ENCODE measurements at places on chromosomes 16 and 17.

GRCh38 chr17:54680410-54680809 lies 220.2 kb upstream of the TOM1L1 start:
- DNase-seq: no peak

- DNase-seq: no peak
Observed at GRCh38 chr17:42361781-42362186, 26.5 kb downstream of the STAT3 start.

DNA sequence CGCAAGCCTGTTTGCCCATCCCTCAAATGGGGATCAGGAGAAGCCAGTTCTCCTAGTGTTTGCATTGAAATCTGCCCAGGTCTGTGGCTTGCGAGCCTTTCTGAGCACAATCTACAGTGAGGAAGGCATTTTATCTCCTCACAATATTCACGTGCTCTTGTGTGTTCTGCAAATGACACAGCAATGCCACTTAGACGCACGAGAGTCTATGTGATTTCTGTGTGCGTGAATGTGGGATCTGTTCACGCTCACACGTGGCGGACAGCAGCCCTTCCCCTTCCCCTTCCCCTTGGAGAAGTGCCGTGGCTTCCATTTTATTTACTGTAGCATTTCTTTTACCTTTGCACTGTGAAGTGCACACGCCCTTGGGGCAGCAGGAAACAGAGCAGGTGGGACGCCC lies 17.7 kb upstream of the CBFA2T3 start:
- no peak for DNase-seq

DNA sequence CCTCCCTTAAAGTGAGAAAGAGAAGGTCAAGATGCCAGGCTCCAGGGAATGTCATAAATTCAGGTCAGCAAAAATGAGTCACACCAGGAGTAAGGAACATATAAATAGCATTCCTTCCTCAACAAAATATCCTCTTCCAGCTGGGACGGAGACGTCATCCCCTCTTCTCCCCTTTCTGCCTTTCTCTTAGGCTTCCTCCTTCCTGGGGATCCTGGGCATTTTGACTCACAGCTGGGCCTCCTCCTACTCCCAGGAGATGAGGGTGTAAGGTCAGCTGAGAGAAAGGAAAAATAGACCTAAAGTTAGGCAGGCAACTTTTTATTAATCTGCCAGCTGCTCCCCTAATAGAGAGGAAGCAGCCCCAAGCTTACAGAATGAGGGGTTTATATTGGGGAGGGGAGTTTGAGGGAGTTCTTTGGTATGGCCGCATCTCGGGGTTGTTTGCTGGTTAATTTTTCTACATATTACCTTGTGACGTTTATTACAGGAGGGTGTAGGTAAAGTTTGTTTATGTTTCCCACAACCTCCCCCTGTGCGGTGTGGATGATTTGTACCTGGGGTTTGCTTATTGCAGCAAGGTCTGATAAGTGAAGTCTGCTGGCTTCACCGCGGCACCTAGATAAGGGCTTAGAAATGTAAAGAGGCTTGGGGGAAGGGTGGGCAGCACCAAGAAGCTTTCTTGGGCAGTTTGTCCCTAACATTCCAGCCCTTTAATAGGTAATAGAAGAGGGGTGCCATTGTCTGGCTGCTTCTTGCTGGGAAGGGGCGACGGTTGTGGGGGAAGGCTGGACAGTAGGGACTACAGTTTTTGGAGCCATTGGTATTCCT lies 7.1 kb upstream of the ZNF747 start:
- no peak for DNase-seq

- DNase-seq: no peak
Observed at GRCh38 chr17:77089124-77089490, 51.7 kb upstream of the SEC14L1 start.

- no peak for DNase-seq
Observed at GRCh38 chr16:14018851-14019250, 52.3 kb upstream of the MRTFB start.

GRCh38 chr17:70773258-70773657 lies 603.9 kb downstream of the KCNJ2 start:
- DNase-seq: no peak

GRCh38 chr16:81711657-81712319 lies 67.3 kb upstream of the PLCG2 start:
- DNase-seq: peak; percentile 29

DNA sequence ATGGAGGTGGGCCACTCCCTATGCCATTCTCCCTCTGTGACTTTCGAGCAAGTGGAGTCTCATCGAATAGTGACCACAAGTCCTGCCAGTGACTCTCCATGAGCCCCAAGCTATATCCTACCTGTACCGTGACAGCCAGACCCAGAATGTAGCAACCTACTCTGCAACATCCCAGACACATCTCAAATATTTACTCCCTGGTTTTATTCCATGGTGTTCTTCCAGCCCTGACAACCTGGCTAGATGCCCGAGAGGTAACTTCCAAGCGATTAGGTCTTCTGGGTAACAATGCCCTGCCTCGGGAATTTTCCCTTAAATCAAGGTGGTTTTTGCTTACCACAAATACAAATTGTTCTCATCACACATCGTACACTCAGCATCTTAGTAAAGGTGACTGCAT lies 211.7 kb downstream of the ZFHX3 start:
- DNase-seq: no peak

- no peak for DNase-seq
Observed at GRCh38 chr16:27239026-27239425, 29.5 kb downstream of the NSMCE1 start.

DNA sequence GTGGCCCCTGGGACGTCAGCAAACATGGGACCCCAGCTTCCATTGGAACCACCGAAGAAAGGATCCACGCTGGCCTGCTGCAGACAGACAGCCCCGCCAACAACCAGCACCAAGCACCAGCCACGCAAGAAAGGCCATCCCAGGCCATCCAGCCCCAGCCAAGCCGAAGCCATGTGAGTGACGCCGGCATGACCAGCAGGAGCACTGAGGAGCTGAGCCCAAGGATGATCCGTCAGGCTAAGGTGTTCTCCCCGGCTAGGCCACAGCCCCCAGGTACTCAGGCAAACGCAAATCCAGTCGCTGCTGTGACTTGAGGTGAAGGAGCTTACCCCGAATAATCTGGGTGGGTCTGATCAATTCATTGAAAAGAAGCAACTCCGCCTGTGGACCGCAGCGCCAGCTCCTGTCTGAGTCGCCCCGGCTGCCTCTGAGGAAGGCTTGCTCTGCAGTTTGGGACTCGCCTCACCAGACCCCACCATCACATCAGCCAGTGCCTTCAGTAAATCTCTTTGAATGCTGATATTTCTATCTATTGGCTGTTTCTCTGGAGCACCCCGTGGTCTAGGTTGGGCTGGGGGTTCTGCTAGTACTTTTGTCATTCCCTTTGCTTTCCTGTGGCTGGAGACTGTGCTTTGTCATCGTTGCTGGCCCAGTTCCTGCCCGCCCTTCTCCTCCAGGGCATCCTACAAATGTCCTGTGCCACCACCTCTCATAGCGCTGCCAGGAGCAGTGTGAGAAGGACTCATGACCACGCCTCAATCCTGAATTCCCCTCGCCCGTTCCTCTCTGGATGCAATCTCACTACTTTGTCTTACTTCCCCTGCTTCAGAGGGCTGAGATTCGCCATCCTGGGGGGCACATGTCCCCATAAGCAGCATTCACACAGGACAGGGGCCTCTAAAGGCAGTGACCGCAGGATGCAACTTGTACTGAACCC lies 8.1 kb upstream of the CBX2 start:
- DNase-seq: no peak

All from bone marrow (tissue), 2 donors.